ENCODE measurements at places on chromosomes 13 and 19. TPM values are rescaled to one million over a fixed set of nuclear protein-coding genes. Genes with fewer than 3 reads are reported as not detected.

TICAM1 gene
- total RNA-seq, result 7.4 TPM

TEX101 gene
- total RNA-seq, result not detected

CBLC gene
- total RNA-seq, result not detected

CYP4F3 gene
- total RNA-seq, result 0.24 TPM

CPB2 gene
- total RNA-seq, result not detected

IL12RB1 gene
- 0.75 TPM for total RNA-seq

SRRM5 gene
- total RNA-seq, result 0.13 TPM

TNPO2 gene
- total RNA-seq, result 30.9 TPM

FAM216B gene
- 4.6 TPM for total RNA-seq

CGB2 gene
- not detected for total RNA-seq

MADCAM1 gene
- total RNA-seq, result 0.24 TPM

SMIM7 gene
- 27.5 TPM for total RNA-seq

ZNF561 gene
- 18.5 TPM for total RNA-seq

KLK10 gene
- total RNA-seq, result not detected

NCAN gene
- not detected for total RNA-seq

DIRAS1 gene
- 216 TPM for total RNA-seq

TMPRSS9 gene
- not detected for total RNA-seq

ACER1 gene
- not detected for total RNA-seq

NOP53 gene
- 153 TPM for total RNA-seq

PSG6 gene
- not detected for total RNA-seq

ZNF850 gene
- total RNA-seq, result 3.7 TPM

OLFM4 gene
- total RNA-seq, result 0.40 TPM

KLK7 gene
- total RNA-seq, result not detected

DOHH gene
- 10.5 TPM for total RNA-seq

PRKCSH gene
- 105 TPM for total RNA-seq

NFIX gene
- 160 TPM for total RNA-seq

Measured in Right ventricle myocardium superior (tissue), 1 donor.